NCI-H2171 treated with DMSO at 0.1 percent for 48 hours (cell line): ENCODE measurements at places on chromosomes 13 and 19.

- no peak for DNase-seq
Observed at GRCh38 chr13:110397436-110398115, 90.5 kb downstream of the COL4A2 start.

DNA sequence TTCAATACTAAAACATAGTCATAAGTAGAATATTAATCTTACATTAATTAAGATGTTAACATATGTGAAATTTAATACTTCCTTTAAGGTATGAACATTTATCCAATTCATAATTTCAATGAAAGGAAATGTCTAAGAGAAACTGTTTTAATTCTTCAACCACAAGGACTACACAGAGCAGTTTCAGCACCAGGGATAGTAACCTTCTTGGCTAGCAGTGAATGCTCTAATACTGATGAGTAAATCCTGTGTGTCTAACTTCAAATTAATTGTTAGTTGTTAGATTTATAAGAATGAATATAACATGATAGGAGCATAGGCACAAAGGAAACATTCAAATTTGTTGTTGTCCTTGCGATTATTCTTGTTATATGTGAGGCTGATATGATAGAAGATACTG lies 15.6 kb upstream of the NBEA start:
- DNase-seq, result no peak

GRCh38 chr13:100600915-100601314 lies 12.3 kb upstream of the GGACT start:
- no peak for DNase-seq

GRCh38 chr19:40549007-40549708 lies 27.5 kb upstream of the SHKBP1 start:
- DNase-seq, result no peak

DNA sequence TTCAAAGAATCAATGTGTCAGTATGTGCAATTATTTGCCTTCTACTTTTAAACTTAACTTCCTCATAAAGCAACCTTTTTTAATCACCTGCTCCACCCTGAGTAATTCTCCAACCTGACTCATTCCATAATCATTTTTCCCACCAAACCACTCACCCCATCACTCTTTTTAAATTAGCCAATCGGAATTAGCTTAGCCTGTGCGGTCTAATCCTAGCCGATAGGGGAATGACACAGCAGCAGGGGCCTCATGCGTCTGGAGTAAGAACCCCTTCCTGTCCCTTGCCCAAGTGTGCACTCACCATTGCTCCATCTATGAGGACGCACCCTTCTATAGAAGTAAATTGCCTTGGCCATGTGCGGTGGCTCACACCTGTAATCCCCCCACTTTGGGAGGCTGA lies 27.4 kb upstream of the ZNF83 start:
- no peak for DNase-seq

DNA sequence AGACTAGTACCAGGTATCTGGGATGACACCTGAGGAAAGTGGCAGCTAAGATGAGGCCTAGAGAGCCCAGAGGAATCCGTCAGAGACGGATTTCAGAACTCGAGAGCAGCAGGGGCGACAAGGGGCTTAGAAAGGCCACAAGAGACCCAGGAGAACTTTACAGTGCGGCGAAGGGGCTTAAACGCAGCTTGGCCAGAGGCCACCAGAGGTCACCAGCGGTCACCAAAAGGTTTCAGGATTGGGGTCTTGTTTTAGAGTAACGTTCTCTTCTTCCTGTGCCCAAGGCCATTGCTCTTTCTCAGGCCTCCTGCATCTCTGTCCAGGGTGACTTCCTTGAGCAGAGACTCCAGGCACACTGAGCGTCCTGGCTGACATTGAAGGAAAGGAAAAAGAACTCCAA lies 2.2 kb downstream of the ZSCAN22 start:
- peak; percentile 17 for DNase-seq

DNA sequence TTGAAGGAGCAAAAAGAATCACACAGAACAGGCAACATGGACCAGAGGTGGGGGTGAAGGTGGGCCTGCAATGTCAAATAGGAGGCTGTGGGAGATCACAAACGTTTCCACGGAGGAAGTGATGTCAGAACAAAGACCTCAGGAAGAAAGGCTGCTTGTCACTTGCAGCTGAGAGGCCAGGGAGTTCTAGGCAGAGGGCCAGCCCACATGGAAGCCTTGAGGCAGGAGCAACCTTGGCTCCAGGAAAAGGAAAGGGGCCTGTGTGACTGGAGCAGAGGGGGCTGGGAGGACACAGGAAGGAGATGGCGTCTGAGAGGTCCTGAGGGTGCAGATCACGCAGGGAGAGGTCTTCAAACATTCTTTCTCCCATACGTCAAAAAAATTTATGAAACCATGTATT lies 16.3 kb downstream of the ZNF160 start:
- DNase-seq, result no peak

- DNase-seq, result no peak
Observed at GRCh38 chr13:106589716-106590115, 21.8 kb upstream of the ARGLU1 start.

- DNase-seq, result no peak
Observed at GRCh38 chr19:10332158-10332964, 968 bp downstream of the RAVER1 start.

- no peak for DNase-seq
Observed at GRCh38 chr19:23273022-23273589, 22.9 kb upstream of the ZNF724 start.

DNA sequence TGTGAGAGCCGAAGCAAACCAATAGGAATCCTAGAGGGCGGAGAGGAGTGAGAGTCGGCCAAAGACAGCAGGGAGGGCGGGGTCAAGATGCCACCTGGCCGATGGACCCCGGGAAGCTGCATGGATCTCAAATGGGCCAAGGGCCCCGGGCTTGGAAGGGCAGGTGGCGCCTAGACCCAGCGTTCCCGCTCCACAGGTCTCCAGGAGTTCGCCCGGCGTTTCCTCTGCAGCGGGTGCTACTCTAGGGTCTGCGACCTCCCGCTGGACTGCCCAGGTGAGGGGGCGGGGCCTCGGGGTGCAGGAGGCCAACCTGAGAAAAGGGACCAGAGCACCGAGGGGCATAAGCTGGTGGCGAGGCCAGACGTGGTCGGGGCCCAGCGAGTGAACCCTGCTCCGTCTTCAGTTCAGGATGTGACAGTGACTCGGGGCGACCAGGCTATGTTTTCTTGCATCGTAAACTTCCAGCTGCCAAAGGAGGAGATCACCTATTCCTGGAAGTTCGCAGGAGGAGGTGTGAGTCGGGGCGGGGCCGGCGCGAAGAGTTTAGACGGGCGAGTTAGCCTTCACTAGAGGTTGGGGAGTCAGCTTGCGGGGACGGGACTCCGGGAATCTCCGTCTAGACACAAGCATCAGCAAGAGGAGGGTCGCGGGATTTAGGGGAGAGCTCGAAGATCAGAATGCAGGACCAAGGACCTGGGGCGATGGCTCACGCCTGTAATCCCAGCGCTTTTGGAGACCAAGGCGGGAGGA lies 9.9 kb downstream of the SPACA6 start:
- peak; percentile 23 for DNase-seq

GRCh38 chr13:99655351-99656091 lies 154.2 kb downstream of the TM9SF2 start:
- no peak for DNase-seq

DNA sequence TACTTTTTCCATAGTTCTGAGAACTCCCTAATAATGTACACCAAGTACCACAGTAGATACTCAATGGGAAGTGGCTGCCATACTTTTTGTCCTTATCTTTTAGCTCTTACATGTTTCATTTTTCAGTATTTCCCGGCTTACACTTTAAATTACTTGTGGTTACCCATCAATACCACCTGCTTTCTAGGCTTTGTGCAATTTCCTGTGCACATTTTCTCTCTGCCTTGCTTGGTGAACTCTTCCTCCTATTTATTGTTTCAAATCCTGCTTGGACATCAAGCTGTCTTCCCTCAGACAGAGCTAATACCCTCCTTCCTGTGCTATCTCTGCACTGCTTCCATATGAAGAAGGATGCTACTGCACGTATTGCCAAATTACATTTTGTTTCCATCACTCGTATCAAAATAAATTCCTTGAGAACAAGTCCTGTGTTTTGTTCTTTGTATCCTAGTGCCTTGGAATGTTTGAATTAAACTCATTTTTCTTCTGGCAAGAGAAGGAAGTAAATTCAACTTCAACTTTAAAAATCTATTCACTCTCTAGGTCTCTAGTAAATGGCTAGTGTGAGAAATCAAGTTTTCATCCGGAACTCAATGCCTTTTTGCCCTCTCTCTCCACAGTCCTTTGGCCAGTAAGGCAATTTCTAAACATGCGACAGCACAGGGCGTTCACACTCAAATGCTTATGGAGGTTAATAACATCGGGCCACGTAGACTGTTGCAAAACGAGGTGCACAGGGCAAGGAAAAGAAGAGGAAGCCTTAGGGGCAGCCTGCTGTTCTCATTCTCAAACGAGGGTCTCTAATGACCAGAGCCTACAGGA lies 5.6 kb downstream of the ZAR1L start:
- DNase-seq, result no peak

DNA sequence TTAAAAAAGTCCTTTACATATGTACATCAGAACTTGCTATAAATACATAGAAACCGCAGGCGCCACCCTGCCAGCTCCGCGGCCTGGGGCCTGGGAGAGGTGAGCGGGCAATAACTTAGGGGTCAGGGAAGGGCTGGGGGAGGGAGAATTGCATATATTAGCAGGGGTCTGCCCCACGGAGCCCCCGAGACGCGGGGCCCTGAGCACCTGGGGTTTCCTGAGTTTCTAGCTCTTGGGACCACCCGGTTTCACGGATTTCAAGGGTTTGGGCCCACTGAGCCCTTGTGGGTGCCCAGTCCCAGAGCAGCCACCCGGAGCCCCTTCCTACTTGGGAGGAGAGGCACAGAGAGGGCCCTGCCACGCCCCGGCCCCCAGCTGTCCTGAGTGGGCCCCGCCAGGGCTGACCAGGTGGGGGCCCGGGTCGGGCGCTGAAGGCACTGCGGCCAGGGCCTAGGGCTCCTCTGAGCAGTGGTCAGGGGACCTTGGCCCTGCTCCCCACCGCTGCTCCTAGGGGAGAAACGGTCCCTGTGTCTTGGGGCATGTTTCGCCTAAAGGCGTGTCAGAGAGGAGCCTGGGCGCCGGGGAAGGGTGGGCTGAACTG lies 4.0 kb downstream of the GPX4 start:
- no peak for DNase-seq

DNA sequence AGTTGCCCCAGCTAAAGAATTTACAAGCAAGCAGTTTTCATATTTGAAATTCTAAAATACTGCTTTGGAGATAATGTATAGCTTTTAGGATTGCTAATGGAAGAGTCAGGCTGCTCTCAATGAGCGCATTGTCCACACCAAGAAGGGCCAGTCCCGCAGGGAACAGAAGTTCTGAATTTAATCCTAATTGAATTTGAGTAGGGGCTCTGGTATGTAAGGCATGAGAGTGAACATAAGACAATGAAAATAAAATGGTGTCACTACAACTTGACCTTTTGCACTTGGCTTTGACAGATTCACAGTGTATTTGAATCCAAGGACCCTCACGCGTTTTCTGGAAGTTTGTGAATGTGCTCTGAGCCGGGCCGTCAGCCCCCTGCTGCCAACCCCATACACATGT lies 32.6 kb downstream of the RAB20 start:
- no peak for DNase-seq

DNA sequence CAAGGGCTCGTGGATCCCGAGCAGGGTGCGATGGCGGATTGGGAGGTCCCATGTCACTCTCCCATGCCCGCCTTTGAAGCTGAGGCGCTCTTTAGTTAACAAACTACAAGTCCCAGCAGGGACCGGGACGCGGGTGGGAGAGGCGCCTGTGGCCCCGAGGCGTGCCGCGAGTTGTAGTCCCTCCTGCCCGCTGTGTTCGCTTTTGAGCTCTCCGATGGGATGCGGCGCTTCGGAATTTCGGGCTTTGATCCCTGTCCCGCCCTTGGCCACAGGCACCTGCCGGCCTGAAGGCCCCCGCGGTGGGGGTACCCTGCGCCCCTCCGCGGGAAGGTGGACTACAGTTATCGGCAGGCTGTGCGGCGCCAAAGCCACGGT lies 11.0 kb downstream of the CYTH2 start:
- no peak for DNase-seq

- DNase-seq, result no peak
Observed at GRCh38 chr13:33284916-33285315, 639 bp downstream of the STARD13 start.

DNA sequence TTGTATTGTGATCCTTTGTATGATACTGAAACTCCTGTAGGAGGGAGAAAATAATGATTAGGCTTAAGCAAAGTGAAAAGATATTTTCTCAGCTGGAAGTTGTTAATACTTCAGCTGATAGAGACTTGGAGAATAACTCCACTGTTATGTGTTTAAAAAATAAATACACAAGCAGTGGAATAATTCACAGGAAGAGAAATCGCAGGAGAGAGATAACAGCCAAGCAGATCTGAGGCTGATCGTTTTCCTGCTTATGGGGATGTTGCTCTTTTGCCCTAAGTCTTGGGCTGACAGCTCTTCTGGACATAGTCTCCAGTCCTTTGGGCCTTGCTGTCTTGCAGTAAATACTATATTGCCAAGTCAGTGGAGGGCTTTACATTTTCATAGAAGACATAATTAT lies 93.3 kb downstream of the OLFM4 start:
- no peak for DNase-seq

- peak; percentile 50 for DNase-seq
Observed at GRCh38 chr19:40974633-40975037, 16.4 kb upstream of the CYP2B6 start.

DNA sequence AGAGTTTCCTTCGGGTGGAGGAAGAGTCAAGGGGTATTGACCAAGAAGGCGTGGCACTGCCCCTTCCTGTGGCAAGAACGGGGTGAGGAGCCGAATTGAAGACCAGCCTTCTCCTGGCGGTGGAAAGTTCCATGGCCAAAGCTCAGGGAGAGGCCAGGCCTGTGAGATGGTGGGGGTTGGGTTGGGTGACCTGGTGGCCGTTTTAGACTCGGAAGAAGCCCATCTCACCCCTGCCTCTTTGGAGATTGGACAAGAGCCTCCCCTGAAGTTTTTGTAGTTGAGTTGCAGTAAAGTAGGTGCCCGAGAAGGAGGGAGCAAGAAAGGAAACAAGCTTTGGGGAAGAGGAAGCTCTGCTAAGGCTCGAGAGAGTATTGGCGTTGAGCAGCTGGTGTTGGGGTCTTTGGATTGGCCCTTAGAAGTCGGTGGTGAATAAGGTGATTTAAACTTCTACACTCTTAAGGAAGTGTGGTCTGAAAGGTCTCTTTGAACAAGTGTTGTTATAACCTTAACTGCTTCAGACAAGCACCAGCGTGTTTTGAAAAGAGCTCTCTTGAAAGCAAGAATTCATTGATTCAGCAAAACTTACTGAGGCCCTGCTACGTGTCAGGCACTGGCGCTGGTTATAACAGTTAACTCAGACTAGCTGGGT lies 964 bp downstream of the SPINT2 start:
- DNase-seq, result no peak

DNA sequence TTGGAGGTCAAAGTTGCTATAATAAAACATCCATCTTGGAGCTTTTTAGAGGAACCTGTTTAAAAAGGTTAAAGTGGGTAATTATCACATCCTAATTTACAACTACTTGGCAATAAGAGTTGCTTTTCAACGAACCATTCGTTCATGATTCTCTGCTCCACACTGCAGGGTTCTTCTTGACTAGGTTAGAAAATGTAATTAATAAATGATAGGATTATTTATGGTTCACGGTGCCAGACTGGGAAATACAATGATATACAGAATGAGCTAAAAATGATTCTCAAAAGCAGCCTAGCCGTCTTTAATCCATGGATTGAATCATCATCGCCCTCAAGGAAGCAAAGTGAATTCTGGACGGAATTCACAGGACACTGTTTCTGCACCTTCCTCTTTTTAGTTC lies 291.2 kb downstream of the TEX29 start:
- DNase-seq, result no peak
